ENCODE measurements at places on chromosomes 11 and 22.

GRCh38 chr11:104997288-104997687 is 25.7 kb downstream of the CASP5 start:
- DNase-seq, result peak; percentile 2

- peak; percentile 33 for DNase-seq
Measured at GRCh38 chr11:1559111-1559951, 12.7 kb downstream of the DUSP8 start.

- no peak for DNase-seq
Measured at GRCh38 chr11:129911298-129911697, 15.9 kb upstream of the NFRKB start.

DNA sequence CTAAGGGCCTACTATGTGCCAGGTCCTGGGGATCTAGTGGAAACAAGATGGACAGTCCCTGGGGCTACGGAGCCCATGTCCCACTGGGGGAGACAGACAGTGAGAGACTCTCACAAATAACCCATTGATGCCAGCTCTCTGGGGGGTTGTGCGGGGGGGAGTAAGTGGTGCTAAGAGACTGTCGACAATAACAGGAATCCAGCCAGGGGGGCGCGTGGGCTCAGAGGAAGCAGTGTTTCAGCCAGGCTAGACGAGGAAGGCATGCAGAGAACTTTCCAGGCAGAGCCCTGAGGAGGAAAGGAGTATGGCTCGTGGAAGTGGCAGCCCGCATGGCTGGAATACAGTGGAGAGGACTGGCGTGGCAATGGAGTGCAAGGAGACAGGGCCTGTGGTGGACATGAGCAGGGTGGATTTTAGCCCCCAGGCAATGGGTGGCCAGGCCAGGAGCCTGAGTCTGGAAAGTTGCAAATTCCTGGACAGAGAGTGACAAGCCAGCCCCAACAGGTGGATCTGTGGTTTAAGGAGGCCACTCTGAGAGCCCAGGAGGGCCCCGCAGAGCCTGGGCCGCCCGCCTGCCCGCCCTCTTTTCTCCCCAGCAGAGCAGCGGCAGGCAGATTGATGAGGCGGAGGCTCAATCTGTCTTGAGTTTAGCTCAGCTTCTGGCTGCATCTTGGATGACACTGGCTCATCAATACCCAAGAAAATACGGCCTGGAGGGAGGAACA is 40.0 kb upstream of the TCF20 start:
- DNase-seq, result no peak

- no peak for DNase-seq
Measured at GRCh38 chr11:10666556-10667520, 26.7 kb downstream of the IRAG1 start.

GRCh38 chr22:40480996-40481395 is 110.6 kb downstream of the SGSM3 start:
- DNase-seq, result no peak

- DNase-seq, result no peak
Measured at GRCh38 chr11:120819003-120819402, 204.9 kb upstream of the TBCEL start.

DNA sequence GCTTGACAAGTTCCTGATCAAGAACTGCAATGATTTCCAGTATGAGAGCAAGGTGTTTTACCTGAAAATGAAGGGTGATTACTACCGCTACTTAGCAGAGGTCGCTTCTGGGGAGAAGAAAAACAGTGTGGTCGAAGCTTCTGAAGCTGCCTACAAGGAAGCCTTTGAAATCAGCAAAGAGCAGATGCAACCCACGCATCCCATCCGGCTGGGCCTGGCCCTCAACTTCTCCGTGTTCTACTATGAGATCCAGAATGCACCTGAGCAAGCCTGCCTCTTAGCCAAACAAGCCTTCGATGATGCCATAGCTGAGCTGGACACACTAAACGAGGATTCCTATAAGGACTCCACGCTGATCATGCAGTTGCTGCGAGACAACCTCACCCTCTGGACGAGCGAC is 12.0 kb downstream of the YWHAH start:
- DNase-seq, result no peak

GRCh38 chr11:65549096-65549495 is 9.1 kb downstream of the LTBP3 start:
- DNase-seq, result no peak

DNA sequence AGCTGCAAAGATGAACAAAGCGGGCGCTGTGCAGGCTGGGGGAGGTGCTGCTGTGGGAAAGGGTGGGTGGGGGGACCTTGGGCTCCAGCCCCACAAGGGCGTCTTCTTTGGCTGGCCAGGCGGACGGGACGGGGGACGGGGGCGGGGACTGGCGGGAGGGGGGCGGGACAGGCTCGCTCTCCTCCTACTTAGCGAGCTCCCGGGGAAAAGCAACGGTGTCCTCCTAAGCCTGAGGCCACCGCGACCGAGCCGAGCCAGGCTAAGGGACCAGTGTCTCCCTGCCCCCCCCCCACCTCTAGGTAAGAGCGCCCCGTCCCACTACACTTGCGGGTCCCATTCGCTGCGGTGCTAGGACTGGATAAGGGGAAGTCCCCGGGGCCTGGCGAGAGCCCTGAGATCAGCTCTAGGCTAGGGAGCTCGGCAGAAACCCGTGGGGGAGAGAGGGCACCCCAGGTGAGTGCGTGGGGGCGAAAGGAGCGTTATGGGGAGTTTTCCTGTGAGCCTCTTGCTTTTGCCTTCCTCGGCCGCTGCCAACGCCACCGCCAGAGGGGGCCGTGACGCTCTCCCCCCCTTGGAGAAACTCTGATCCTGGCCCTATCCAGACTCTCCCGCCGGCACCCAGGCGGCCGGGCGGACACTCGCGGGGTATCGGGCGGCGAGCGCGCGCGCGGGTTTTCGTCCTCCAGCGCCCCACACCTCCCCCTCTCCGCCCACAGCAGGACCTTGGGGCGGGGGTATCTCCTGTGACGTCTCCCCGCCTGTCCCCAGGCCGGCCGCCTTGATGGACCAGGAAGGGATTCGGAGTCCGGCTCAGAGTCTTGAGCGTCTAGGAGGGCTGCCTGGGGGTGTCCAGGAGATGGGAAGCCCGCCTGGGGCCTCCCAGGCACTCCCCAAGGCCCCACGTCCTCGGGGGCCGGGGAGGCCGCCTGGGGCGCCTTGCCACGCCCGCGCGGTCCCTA is at the start of gene PHLDB1:
Gene PHLDB1 (plus strand): TSS at position 215 of the 959 bp plus-strand sequence. CDS start 6,222 bp downstream, outside the sequence.
- DNase-seq, result no peak

DNA sequence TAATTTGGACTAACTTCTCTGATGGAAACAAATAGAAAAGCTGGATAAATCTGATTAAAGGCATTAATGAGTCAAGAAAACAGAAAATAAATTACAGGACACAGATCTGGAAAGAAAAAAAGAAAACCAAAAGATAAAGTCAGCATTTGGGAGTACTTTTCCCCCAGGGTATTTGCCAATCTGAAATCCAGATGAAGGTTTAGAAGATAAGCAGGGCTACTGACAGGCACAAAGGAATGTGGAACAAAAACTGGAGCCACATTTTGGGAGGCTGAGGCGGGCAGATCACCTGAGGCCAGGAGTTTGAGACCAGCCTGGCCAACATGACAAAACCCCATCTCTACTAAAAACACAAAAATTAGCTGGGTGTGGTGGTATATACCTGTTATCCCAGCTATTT is 57.2 kb downstream of the SBF2 start:
- DNase-seq, result no peak

GRCh38 chr11:125343086-125343717 is 152.9 kb downstream of the FEZ1 start:
- no peak for DNase-seq

DNA sequence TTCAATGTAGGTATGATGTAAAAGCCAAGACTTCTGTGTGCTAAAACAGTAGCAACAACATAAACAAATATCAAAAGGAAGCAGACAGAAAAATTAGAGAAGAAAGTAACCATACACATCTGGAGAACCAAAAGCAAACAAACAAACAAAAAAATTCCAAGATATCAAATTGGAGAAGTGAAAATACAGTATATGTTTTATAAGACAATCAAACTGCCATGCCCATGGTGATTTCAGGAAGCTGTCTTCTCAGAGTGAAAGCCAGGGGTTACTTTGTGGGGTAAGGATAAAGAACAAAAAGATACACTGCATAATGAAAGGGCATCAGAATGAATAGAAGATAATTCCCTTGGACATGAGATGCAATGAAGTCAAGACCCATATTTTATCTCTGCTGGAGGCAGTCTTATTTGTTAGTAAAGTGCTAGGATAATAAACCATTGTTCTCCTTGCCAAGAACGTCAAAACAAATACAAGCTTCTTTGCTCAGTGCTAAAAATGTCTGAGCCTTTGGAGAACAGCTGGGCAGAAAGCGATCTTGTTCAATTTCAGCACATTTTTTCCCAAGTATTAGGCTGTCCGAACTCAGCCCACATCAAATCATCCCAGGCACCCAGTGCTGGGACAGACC is 38.1 kb upstream of the LDLRAD3 start:
- no peak for DNase-seq

DNA sequence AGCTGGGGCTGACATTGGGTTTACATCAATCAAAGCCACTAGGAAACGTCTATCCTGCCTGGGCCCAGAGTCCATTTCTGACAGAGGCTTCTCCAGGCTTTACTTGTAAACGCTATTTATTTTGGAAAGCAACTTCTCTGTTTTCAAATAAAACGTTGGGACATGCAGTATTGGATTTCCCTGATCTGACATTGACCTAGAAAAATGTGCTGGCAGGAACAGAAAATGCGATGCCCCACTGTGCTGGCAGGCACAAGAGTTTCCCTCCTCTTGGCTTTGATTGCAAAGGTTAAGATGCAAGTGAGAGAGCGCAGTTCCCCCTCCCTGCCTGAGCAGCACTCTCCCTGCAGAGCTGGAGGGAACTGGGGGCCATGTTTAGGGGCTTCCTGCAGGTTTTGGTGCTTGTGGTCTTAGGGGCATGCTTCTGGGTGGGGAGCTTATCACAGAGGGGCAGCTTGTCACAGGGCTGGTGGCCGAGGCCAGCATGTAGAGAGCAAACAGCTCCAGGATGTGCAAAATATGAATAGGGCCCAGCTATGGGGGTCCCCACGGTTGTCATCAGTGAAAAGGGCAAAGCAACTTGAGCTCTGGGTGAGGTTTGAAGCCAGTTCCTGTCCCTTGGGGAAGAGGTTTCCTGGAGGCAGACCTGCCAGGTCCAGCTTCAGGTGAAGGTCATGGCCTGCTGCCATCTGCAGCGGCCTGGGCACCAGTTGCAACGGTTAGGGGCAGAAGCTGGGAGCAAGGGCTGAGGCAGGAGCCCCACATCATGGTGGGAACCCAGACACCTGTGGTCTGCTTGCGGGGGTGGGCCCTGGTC is 42.3 kb upstream of the DKK3 start:
- peak; percentile 27 for DNase-seq

- no peak for DNase-seq
Measured at GRCh38 chr22:48382197-48382596, 1445.5 kb downstream of the BRD1 start.

GRCh38 chr22:32067613-32068012 is 24.6 kb downstream of the SLC5A1 start:
- no peak for DNase-seq

- DNase-seq, result no peak
Measured at GRCh38 chr11:115446214-115446613, 58.0 kb downstream of the CADM1 start.

DNA sequence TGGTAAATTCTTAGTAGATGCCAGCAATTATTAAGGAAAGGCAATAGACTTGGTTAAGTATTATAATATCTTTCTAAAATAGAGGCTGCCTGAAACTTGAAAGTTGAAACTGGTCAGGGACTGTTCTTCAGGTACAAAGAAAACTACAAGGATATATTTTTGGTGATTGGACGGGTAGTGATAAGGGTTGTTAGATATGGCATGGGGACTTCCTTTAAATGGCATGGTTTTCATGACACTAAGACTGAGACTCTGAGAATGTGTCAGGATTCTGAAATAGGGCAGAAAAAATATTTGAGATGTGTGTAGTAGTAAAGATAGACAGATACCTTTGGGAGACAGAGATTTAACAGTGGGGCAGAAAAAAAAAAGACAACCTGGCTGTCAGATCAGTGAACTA is 108.4 kb upstream of the SLC5A12 start:
- DNase-seq, result no peak

DNA sequence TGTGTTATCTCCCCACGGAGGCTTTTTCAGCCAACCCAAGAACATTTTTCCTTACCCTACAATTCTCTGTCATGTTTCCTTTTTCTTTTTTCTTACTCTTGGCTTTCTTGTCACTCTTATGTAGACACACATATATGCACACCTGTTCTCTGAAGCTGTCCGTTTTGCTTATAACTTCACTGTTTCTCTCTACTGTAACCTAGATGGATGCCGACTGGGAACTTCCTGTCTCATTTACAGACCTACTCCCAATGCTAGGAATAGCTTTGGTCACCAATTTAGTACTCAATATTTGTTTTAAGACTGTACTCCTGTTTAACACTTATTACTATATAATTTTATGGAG is 9.9 kb upstream of the CASP12 start:
- DNase-seq, result no peak

DNA sequence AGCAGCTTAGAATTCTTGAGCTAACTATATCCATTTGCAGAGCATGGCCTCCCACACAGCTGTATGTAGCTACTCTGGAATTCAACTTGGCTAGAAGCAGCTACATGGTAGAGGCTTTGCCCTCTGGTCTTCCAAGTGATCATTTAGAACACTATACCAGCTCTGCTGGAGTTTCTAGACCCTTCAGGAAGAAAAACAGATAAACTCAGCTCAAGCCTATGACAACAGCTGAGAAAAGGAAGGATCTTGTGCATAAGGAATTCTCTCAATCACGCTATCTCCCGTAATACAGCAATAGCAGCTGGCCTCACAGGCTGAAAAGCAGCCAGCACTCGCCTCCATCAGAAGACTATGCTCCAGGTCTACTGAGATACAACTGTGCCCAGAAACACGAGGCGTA is 50.6 kb upstream of the APOA1 start:
- no peak for DNase-seq

DNA sequence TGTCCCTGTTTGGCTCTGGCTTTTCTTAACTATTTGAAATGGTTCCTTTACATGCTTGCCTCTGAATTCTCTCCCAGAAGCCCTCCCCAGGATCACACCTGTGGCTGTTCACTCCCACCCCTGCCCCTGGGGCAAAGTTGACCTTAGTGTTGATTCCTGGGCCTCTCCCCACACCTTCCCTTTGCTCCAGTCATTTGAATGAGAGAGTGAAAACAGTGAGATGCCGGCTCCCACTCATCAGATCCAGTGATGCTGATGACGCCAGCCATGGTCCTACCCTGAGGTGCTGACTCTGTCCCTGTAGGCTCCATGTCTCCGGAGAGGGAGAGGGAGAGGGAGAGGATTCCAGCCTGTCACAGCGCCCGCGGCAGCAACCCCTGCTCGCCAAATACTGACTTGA is 40.7 kb downstream of the LRP5 start:
- no peak for DNase-seq

DNA sequence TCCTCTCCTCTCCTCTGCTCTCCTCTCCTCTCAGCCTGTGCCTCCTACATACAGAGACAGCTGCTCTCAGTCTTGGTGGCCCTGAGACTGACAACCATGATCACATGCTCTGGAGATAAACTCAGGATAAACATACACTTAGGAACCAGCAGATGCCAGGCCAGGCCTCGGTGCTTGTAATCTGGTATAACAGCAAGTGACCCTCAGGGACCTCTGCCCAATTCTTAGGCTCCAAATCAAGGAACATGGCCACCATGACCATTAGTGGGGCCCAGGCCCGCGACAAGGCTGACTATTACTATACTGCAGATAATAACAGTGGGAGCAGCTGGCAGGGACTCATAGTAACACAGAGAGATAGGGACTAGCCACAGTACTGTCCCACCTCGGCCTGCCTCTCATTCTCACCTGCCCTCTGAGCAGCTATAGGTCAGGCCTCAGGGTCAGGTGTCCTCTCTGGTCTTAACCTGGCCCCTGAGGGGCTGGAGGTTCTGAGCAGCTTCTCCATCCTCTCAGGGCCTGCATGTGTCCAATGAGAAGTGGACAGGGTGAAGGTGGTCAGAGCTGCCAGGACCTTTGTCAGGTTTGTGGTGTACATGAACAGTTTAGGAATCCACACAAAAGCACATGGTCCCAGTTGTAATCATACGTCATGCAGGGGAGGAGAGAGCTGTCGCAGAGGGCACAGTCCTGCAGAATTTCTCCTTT is 106.1 kb downstream of the GGTLC2 start:
- DNase-seq, result no peak
